Cardiac muscle cell (in vitro differentiated cells and primary cell): ENCODE measurements at places on chromosomes 11 and 22. TPM values are rescaled to one million over a fixed set of nuclear protein-coding genes. Genes with fewer than 3 reads are reported as not detected.

DNA sequence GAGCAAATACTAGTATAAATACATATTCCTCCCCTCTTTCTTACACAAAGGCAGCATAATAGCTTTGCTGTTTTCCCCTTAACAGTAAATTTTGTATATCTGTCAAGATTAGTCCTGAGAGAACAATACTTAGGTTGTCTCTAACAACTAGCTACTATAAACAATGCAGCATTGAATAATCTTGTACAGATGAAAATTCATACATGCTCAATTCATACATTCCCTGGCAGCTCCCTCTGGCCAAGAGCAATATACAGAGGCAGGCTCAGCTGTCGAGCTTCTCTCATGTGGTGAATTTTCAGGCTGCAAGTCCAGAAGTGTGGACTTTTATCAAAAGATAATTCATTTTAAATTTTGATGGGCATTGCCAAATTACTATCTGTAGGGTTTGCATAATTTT lies 81.2 kb upstream of the PTH start:
- DNase-seq: no peak
- H3K36me3 ChIP-seq: no peaks in the 10 kb centered on the region
- no peaks in the 10 kb centered on the region for H3K27me3 ChIP-seq
- no peak overlapping the region for H3K27ac ChIP-seq

Gene P2RX3
- total RNA-seq: 0.09 and 0.18 TPM in 2 replicates

GRCh38 chr11:5700421-5701054 lies 10.9 kb downstream of the TRIM22 start:
- H3K27me3 ChIP-seq: no peaks in the 10 kb centered on the region
- DNase-seq: no peak
- H3K4me3 ChIP-seq: no peak overlapping the region
- H3K27ac ChIP-seq: no peak overlapping the region
- no peaks in the 10 kb centered on the region for H3K36me3 ChIP-seq
- no peaks in the 10 kb centered on the region for H3K4me1 ChIP-seq

DNA sequence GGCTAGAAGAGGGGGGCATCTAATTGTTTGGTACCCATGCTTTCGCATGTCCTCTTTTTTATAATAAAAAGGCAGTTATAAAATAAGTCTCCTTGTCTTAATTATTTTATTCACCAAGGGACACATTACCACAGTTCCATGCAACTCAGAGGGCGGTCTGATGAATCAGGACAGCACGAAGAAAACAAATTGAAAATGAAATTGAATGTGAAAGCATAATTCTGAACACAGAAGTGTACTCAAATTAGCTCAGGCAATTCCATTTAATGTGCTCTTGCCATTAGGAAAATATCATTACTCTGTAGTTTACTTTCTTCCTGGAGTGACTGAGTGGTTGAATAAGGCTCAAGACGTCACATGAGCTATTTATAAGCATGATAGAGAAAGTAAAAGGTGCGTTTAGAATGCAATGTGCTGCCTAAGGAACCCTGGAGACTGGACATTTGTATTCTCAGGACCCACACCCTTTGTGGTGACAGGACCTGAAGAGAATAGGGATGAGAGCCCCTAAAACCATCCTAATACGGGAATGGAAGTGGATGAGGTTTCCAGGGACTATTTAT lies 59.6 kb downstream of the MTNR1B start:
- no peak overlapping the region for H3K27ac ChIP-seq
- no peaks in the 10 kb centered on the region for H3K27me3 ChIP-seq
- H3K36me3 ChIP-seq: no peaks in the 10 kb centered on the region

Gene C1QTNF6
- total RNA-seq: 9.8 and 16.4 TPM in 2 replicates

Gene CARD18
- total RNA-seq: not detected in 2 replicates

GRCh38 chr11:64501500-64502427 lies 89.3 kb upstream of the SLC22A12 start:
- no peak overlapping the region for H3K4me3 ChIP-seq
- DNase-seq: peak; percentile 25
- peaks cover 8% of the 10 kb centered on the region for H3K27me3 ChIP-seq
- no peaks in the 10 kb centered on the region for H3K36me3 ChIP-seq
- H3K4me1 ChIP-seq: no peaks in the 10 kb centered on the region
